A172 (cell line): ENCODE measurements at places on chromosomes 11 and 22.

DNA sequence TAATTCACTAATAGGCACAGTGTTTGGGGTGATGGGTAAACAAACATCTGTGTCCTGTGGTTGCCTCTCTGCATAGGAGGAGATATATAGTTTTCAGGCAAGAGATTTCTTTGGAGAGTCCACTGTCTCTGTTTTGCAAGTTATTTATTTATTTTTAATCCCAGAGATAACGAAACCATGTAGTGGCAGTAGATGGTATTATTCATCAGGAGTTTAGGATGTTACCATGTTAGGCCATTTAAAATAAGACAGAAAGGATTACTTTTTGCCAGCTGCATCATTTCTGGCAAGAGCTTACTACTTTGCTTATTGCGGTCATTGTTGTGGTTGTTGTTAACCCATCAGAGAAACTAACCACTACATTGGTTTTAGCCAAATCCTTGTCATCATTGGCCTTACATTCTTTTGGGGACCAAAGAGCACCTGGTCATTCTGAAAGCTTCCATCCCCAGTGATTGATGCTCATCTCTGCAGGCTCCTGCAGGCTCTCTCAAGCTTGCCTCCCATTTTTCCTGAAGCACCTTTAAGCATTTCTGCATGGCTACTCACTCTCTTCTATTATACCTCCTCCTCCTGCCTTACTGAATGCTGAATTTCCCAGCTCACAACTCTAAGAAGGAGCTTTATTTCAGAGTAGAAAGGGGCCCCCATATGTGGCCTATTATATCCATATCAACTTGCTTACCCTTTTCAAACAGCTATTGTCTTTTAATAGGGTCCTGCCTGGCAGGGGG is 84.4 kb downstream of the CSTPP1 start:
- peak; percentile 21 for DNase-seq

GRCh38 chr11:79195209-79195608 is 245.6 kb downstream of the TENM4 start:
- no peak for DNase-seq

DNA sequence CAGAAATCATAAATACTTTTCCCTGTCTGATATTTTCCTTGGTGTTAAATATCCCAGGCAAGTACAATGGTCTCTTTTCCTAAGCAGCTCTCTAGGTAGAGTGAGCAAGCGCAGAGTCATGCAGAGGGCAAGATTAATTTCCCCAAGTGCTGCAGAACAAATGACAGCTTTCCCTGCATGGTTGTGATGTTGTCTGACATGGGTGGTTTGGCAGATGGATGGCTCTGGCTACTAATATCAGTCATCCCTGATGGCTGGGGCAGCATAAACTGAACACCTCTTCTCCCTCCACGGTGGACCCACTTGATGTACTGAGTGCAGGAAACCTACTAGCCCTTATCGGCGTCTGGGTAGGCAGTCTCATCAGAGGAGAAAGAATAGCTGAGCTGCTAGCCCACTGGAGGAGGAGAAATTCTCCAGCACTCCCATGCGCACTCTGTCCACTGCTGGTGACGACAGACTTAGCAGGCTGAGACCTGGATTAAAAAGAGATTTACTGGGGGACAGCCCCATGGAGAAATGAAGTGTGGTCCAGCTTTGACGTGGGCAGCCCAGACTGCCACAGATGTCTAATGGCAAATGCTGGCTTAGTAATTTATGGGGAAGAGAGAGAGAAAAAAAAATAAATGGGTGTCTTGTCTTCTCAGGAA is 202.9 kb downstream of the DBX1 start:
- DNase-seq: peak; percentile 39

- no peak for DNase-seq
Observed at GRCh38 chr22:42324990-42325710, 54.7 kb upstream of the TCF20 start.

DNA sequence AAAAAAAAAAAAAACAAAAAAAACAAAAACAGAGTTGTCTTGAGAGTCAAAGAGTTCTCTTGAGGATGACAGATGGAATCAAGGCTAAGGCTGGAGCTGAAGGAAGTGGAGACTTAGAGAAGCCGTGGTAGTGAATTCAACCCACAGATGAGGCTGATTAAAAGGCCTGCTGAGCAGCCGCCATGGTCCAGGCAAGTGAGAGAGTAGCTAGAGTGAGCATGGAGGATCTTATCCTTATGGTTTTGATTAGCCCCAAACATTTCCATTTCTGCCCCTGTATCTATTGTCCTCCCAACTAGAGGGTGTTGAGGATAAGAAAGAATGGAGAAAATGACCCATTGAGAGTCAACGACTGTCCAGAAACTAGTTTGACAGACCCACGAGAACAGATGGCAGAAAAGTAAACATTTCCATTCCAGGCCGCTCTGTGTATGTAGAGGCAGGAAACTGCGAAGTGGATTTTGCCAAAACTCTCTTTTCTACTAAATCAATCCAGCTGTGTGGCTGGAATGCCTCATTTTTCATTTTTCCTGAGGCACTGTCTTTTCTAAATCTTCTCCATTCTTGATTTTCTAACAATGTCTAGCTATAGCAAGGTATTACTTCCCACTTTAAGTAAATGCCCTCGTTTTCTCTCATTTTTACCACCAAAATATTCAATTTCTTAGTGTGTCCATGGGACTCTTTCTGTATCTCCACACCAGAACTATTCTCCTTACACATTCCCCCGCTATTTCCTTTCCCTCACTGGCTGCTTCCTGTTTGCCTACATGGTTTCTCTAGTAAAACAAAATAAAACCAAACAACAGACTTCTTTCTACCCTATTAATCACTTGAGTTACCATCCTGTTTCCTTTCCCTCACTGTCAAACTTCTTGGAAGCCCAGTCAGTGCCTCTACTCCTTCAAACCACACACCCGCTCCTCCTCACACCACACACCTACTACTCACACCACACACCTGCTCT is 5.4 kb upstream of the MMP8 start:
- DNase-seq: no peak

DNA sequence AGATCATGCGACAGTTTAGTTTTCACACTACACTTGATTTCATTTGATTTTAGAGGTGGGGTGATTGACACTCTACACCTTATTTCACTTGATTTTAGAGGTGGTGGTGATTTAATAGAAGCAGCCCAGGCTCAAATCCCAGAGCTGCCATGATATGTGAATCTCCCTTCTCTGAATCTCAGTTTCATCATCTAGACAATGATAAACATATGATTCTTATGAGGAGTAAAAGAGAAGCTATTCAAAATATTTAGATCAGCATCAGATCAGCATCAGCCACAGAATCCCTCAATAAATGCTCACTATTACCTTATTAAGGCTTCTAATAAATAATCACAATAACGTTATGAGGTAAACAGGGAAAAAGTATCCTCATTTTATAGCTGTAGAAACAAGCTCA is 98.8 kb downstream of the MSANTD4 start:
- no peak for DNase-seq

DNA sequence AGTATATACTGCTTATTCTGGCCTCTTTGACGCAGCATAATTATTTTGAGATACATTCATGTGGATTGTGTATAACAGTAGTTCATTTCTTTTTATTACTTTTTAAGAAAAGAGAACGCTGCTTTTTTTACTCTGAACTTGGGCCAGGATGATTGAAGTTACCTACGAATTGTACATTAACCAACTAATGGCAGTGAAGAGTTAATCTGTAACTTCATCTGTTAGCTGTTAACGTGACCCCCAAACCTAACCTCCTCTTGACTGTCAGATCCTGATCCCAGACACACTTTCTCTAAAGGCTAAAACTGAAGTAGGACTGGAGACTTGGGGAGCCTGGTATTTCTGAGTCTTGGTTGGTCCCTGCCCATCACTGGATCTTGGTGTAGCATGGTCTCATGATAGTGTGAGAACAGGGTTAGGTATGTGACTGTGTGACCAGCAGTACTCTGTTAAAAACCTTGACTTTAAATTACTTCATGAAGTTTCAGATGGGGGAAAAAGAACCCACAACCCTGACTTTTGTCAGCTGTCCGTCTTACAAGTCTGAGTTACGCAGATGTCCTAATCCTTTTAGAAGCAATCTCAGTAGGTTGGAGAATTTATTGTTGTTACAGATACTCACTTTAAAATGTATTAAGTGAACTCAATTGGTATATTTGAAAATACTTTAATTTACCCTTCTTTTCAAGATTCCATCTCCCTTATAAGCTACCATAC is 39.4 kb downstream of the C22orf31 start:
- DNase-seq: no peak

- DNase-seq: no peak
Observed at GRCh38 chr11:119737366-119738058, 8.5 kb upstream of the NECTIN1 start.

GRCh38 chr11:109015283-109015682 is 350.4 kb downstream of the DDX10 start:
- peak; percentile 41 for DNase-seq

DNA sequence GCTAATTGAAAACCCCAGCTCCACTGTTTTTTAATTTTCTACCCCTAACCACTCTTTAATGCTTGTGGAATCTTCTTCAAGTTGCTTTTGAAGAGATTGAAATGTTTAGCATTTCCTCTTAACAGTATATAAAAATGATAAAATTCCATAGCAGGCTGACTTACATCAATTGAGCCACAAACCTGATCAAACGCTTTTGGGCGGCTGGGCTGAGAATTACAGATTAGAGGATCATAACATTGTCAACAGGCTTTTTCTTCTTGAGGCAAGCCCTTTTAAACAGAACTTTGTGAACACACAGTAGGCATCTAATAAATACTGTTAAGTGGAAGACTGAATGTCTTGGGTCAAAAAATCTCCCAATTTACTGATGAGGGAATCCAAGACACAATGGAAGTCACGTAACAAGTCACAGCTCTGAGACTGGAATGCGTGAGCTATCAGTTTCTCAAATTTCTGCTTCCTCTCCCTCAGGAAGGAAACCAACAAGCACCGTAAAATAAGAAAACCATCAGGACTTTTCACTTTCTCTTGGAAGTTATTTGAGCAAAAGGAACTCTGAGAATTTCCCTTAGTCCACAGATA is 50.0 kb upstream of the CCDC89 start:
- no peak for DNase-seq

- peak; percentile 38 for DNase-seq
Observed at GRCh38 chr11:13668957-13669521, 571 bp downstream of the FAR1 start.

DNA sequence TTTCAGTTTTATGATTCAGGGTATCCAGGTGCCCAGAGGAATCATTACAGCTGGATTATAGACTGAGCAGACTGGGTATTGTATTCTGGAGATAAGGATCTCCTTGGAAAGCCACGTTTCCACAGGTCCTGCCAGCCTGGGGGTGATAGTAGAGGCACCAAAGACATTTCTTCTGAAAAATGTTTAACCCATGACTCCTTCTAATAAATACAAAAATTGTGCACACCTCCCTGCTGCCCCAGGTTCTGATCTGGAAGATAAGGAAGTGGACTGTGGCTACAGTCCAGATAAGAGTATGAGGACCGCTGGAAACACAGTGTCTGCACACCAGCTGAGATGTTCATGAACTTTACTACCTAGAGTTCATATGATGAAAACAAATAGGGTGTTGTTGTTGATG is 192.5 kb downstream of the DBX1 start:
- DNase-seq: no peak

DNA sequence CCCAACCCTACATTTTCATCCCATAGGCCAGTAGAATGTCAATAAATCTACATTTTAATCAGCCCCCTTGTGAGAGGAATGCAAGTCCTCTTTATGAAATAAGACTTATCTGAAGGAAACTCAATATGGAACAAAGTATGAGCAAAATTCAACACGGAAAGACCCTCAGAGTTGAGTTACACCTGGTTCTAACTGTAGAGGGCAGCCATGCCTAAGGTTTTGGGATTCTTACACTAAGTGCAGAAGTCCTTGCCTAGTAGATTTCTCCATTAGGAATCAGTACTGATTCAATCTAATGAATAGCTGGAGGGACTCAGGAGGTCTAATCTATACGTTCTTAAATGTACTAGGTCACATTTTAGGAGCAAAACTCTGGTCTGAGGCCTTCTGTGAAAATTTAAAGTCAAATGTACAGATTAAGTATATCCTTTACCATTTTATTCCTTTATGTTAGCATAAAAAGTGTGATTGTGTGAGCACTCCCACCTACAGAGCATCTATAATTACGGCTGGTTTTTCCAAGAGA is 904.5 kb downstream of the DLG2 start:
- no peak for DNase-seq

GRCh38 chr11:12629601-12630313 is 44.5 kb upstream of the TEAD1 start:
- no peak for DNase-seq

DNA sequence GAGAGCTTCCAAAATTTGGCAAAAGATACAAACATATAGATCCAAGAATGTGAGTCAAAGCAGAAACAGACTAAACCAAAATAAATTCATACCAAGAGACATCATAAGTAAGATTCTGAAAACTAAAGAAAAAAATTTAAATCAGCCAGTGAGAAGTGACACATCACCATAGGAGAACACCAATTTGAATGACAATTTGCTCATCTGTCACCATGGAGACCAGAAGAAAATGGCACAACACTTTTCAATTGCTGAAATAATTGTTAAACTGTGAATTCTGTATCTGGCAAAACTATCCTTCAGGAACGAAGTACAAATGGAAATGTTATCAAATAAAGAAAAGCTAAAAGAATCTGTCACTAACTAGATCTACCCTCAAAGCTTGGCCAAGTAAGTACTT is 864.3 kb downstream of the BRD1 start:
- DNase-seq: no peak

- no peak for DNase-seq
Observed at GRCh38 chr11:118996926-118997626, 862 bp upstream of the CENATAC start.

GRCh38 chr22:42794551-42795510 is 62.2 kb downstream of the ARFGAP3 start:
- DNase-seq: no peak

DNA sequence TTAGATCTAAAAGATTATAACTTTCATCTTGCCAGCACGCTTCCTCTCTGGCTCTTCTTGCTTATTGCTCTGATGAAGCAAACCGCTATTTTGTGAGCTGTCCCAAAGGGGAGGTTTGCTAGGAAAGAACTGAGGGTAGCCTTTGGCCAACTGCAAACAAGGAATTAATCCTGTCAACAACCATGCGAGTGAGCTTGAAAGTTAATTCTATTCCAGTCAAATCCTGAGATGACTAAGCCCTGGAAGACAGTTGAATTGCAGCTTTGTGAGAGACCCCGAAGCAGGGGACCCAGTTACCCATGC is 10.3 kb upstream of the RNF141 start:
- DNase-seq: no peak

GRCh38 chr11:70888061-70888460 is 364.3 kb downstream of the SHANK2 start:
- no peak for DNase-seq
